ENCODE measurements at places on chromosomes 11 and 22. TPM values are rescaled to one million over a fixed set of nuclear protein-coding genes. Genes with fewer than 3 reads are reported as not detected.

DNA sequence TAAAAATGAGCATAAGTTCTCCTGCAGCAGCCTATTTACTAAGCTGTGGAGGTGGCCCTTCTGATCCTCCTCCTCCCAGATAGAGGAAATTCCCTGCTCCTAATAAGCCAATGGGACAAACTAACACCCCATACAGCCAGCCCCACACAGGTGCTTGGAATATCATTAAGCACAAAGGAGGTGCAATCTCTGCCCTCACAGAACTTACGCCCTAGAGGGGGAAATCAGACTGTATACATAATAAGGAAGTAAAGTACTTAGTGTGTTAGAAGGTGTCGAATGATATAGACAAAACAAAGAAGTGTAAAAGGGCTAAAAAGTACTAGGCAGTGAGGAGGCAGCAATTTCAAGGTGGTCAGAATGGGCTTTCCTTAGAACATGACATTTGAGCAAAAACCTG is 5.8 kb downstream of the MS4A12 start:
- no peak for DNase-seq
- no peak overlapping the region for H3K4me3 ChIP-seq
- no peaks in the 10 kb centered on the region for H3K27me3 ChIP-seq
- H3K36me3 ChIP-seq: no peaks in the 10 kb centered on the region

DNA sequence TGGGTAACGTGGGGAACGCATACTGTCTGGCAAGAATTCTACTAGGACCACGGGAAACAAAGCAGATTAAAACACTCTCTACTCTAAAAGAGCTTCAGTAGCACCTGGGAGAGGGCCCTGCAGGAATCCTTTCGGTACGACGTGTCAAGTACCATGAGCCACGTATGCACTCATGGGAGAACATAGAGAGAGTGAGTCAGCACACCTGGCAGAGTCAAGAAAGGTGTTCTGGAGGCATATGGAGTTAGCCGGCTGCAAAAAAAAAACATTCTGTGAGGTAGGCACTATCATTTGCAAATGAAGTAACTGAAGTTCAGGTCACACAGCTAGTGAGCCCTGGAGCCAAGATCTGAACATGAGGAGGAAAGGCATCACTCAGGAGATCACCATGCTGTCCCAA is 71.1 kb upstream of the BID start:
- peak overlapping the region; percentile 56 for H3K27ac ChIP-seq
- H3K4me1 ChIP-seq: peaks cover 22% of the 10 kb centered on the region
- DNase-seq: no peak
- H3K36me3 ChIP-seq: peaks cover 27% of the 10 kb centered on the region
- H3K27me3 ChIP-seq: no peaks in the 10 kb centered on the region

OR8B3 gene
- polyA plus RNA-seq: not detected

- H3K36me3 ChIP-seq: no peaks in the 10 kb centered on the region
- no peak overlapping the region for H3K27ac ChIP-seq
- H3K4me3 ChIP-seq: no peak overlapping the region
- no peaks in the 10 kb centered on the region for H3K4me1 ChIP-seq
Measured at GRCh38 chr11:107821199-107821927, 37.2 kb downstream of the SLC35F2 start.

GRCh38 chr11:116964269-116964668 is 126.8 kb upstream of the APOA1 start:
- H3K4me3 ChIP-seq: no peak overlapping the region
- H3K27me3 ChIP-seq: no peaks in the 10 kb centered on the region
- no peak for DNase-seq
- H3K27ac ChIP-seq: no peak overlapping the region

IL17REL gene
- polyA plus RNA-seq: 0.31 TPM

GRCh38 chr11:4041731-4042391 is 52.7 kb upstream of the RRM1 start:
- no peak overlapping the region for H3K4me3 ChIP-seq
- H3K4me1 ChIP-seq: no peaks in the 10 kb centered on the region
- H3K36me3 ChIP-seq: no peaks in the 10 kb centered on the region
- DNase-seq: no peak

DNA sequence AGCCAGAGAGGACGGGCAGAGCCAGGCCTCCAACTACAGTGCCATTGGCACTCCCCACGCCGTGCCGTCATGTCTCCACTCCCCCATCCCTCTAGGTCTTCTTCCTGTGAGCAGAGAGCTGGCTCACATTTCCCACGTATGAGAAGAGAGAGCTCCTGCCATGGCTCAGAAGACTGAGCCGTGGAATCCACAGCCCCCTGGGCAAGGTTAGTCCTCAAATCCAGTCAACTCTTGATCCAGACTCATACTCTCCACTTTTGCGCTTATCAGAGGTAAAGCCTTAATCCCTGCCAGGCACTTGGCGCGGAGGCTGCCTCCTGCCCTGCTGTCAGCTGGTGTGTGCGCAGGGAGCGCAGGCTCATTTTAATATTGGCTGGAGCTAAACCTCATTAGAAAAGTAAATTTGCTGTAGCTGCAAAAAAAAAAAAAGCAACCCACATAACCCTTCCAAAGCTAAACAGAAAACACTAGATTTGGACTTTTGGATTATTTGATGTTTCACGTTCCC is 4.7 kb downstream of the B3GAT1 start:
- H3K36me3 ChIP-seq: no peaks in the 10 kb centered on the region
- H3K27me3 ChIP-seq: peaks cover 38% of the 10 kb centered on the region
- no peak for DNase-seq
- no peaks in the 10 kb centered on the region for H3K4me1 ChIP-seq

- H3K36me3 ChIP-seq: no peaks in the 10 kb centered on the region
- no peaks in the 10 kb centered on the region for H3K4me1 ChIP-seq
Measured at GRCh38 chr22:49308300-49308699, 519.4 kb downstream of the BRD1 start.

DNA sequence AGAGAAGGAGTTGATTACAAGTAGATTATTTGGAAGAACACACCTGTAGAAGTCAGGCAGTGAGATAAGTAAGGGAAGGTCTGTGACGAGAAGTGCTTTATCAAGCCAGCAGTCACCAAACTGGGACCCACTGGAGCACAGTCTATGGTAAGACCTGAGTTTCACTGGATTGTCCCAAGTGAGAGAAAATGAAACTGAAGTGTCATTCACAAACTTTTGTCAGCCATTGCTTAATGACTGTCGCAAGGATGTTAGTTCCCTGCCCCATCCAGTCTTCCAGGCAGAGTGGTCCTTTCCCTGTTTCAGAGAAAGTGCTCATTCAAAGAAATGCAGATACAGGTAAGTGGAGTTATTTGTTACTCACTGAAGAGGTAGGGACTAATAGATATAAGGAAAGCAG is 728.0 kb upstream of the TENM4 start:
- H3K27me3 ChIP-seq: no peaks in the 10 kb centered on the region
- no peak overlapping the region for H3K4me3 ChIP-seq
- no peak for DNase-seq
- H3K36me3 ChIP-seq: no peaks in the 10 kb centered on the region

GRCh38 chr22:39289975-39290720 is 29.3 kb downstream of the RPL3 start:
- H3K4me1 ChIP-seq: peaks cover 14% of the 10 kb centered on the region
- DNase-seq: no peak
- no peaks in the 10 kb centered on the region for H3K36me3 ChIP-seq
- no peaks in the 10 kb centered on the region for H3K27me3 ChIP-seq

DNA sequence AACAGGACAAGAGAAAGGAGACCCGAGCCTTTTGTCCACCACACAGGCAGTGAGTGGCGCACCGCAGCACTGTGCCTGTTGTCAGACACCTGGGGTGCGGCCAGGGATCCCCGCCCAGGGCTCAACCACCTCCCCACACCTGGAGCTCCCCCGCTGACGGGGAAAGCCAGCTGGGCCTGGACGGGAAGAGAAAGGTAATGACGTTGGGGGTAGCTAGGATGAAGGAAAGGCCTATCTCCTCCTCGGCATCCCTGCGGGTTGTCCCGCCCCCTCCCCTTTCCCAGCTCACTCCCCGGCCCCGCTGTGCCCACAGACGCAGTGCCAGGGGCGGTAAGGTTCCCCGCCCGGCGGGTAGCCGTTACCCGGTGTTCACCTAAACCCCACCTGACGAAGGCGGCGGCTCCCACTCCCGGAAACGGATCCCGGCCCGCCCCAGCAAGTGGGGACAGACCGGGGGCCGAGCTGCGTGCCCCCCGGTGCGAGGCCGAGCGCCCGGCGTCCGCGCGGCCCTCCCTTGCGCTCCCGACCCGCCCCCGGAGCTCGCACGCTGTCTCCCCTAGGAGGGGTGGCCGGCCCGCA is 495 bp downstream of the HYOU1 start:
- H3K36me3 ChIP-seq: peaks cover 40% of the 10 kb centered on the region
- H3K4me3 ChIP-seq: peak overlapping the region; percentile 90
- peak overlapping the region; percentile 82 for H3K27ac ChIP-seq

- no peaks in the 10 kb centered on the region for H3K27me3 ChIP-seq
- no peaks in the 10 kb centered on the region for H3K4me1 ChIP-seq
- no peak overlapping the region for H3K4me3 ChIP-seq
- H3K27ac ChIP-seq: no peak overlapping the region
- no peak for DNase-seq
Measured at GRCh38 chr22:20646906-20647305, 127.0 kb upstream of the SERPIND1 start.

DNA sequence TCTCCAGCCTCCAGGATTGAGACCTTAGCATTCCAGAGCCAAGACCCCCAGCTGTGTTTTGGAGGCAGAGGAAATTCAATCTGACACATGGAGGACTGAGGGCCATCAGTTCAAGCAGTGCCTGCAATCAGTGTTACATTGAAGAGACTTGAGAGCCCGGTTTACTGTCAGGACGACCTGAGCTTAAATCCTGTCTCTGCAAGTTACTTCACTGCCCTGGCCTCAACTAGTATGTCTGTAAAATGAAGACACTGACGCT is 35.1 kb downstream of the TRIM29 start:
- no peaks in the 10 kb centered on the region for H3K36me3 ChIP-seq
- peaks cover 2% of the 10 kb centered on the region for H3K27me3 ChIP-seq
- H3K4me1 ChIP-seq: peaks cover 16% of the 10 kb centered on the region
- H3K27ac ChIP-seq: no peak overlapping the region

DNA sequence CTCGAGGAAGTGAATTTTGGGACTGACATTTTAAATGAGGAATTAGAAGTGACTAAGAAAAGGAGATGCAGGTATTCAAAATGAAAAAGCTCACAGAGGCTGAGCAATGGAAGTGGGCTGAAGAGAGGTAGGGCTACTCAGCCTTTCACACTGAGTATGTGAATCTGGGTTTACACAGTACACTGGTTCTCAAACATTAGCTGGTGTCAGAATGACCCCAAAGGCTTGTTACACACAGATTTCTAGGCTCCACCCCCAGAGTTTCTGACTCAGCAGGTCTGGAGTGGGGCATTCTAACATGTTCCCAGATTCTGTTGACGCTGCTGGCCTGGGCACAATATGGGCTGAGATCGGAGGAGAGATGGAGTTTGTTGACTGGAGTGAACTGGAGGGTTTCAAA is 32.8 kb downstream of the CADM1 start:
- no peak overlapping the region for H3K27ac ChIP-seq
- H3K36me3 ChIP-seq: no peaks in the 10 kb centered on the region
- no peaks in the 10 kb centered on the region for H3K4me1 ChIP-seq
- H3K27me3 ChIP-seq: no peaks in the 10 kb centered on the region
- no peak overlapping the region for H3K4me3 ChIP-seq

All from large intestine (tissue), 12 donors.